HFFc6 (cell line): ENCODE measurements at places on chromosomes 16 and 17. TPM values are rescaled to one million over a fixed set of nuclear protein-coding genes. Genes with fewer than 3 reads are reported as not detected.

The RPRML gene
- not detected in 3 replicates for total RNA-seq

The CBFA2T3 gene
- total RNA-seq, result not detected in 3 replicates

The RHBDF1 gene
- 57.0 to 65.3 TPM (median 60.5 TPM) in 3 replicates for total RNA-seq

The MYH1 gene
- not detected in 3 replicates for total RNA-seq

The RNPS1 gene
- total RNA-seq, result 128 and 140 TPM in 2 replicates

The COL1A1 gene
- 5,100 and 7,799 TPM in 2 replicates for total RNA-seq

The NQO1 gene
- 262 to 759 TPM (median 326 TPM) in 3 replicates for total RNA-seq

The NACA2 gene
- not detected in 3 replicates for total RNA-seq

The MKS1 gene
- 7.5 and 8.9 TPM in 2 replicates for total RNA-seq

The RGS11 gene
- total RNA-seq, result 2.1 to 3.5 TPM (median 2.1 TPM) in 3 replicates

The ANKFN1 gene
- total RNA-seq, result 0.20 to 0.81 TPM (median 0.57 TPM) in 3 replicates

The HOXB9 gene
- not detected in 3 replicates for total RNA-seq

The ACSM5 gene
- total RNA-seq, result not detected in 3 replicates

The SLFN12L gene
- 0.30 TPM in 1 of 3 replicates, not detected in the others for total RNA-seq

The SAMD14 gene
- 5.3 to 12.7 TPM (median 6.0 TPM) in 3 replicates for total RNA-seq

The PYY gene
- total RNA-seq, result not detected in 3 replicates

The WNT3 gene
- total RNA-seq, result 2.0 to 3.5 TPM (median 3.0 TPM) in 3 replicates

The TMEM231 gene
- total RNA-seq, result 9.3 to 13.4 TPM (median 12.0 TPM) in 3 replicates

The PITPNM3 gene
- total RNA-seq, result 0.93 to 1.1 TPM (median 1.0 TPM) in 3 replicates

The C16orf86 gene
- total RNA-seq, result 1.1 to 1.5 TPM (median 1.4 TPM) in 3 replicates

The GPRC5C gene
- not detected in 3 replicates for total RNA-seq

The TVP23A gene
- not detected in 3 replicates for total RNA-seq

The EDC4 gene
- 60.6 and 62.0 TPM in 2 replicates for total RNA-seq

The ENPP7 gene
- not detected in 3 replicates for total RNA-seq

The RNF222 gene
- not detected in 3 replicates for total RNA-seq

The KRTAP3-3 gene
- not detected in 3 replicates for total RNA-seq

The PDE6G gene
- total RNA-seq, result 0.36 to 0.76 TPM (median 0.75 TPM) in 3 replicates

The KRTAP4-4 gene
- not detected in 3 replicates for total RNA-seq

The EME1 gene
- 2.3 to 7.5 TPM (median 6.7 TPM) in 3 replicates for total RNA-seq

The RNF157 gene
- total RNA-seq, result 0.09 to 0.12 TPM in 2 of 3 replicates, not detected in the other

The NPIPB12 gene
- total RNA-seq, result 14.5 to 25.0 TPM (median 18.4 TPM) in 3 replicates

The CLEC18B gene
- 0.29 to 0.68 TPM (median 0.32 TPM) in 3 replicates for total RNA-seq

The SPATA22 gene
- not detected in 3 replicates for total RNA-seq

The CLDN7 gene
- total RNA-seq, result 0.77 to 3.0 TPM (median 0.87 TPM) in 3 replicates

The UBE2G1 gene
- 62.7 and 62.9 TPM in 2 replicates for total RNA-seq

The CCL3 gene
- total RNA-seq, result not detected in 3 replicates

The RAMP2 gene
- total RNA-seq, result 0.57 to 1.0 TPM in 2 of 3 replicates, not detected in the other

The TSPAN10 gene
- 14.3 to 18.7 TPM (median 17.5 TPM) in 3 replicates for total RNA-seq
